Stimulated activated CD4-positive, alpha-beta T cell treated with anti-CD3 and anti-CD28 coated beads, TNF-alpha, amount 100 ng/mL, for 1 hour (primary cell): ENCODE measurements at places on chromosomes 5 and 9.

GRCh38 chr5:172658961-172659501 is 18.0 kb downstream of the NEURL1B start:
- no peak for DNase-seq

DNA sequence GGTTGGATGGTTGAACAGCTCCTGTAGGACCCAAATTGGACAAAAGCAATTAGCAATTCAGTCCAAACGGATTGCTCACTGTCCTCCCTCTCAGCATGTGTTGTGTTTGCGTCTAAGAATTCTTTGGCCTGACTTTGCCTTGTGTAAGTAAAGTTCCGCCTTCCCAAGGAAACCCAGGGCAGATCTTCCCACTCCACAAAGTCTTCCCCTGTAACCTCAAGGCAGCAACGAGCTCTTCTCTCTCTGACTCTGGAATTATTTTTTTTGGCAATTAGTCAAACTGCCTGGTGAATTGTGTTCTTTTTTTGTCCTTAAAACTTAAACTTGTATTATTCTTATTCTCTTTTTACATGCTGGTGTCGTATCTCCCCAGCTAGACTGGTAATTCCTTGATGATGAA is 20.7 kb upstream of the BASP1 start:
- DNase-seq = no peak

- no peak for DNase-seq
Measured at GRCh38 chr9:69578026-69578425, 94.1 kb downstream of the APBA1 start.

GRCh38 chr5:33361781-33362180 is 79.0 kb upstream of the TARS1 start:
- no peak for DNase-seq

GRCh38 chr5:82058710-82059109 is 86.9 kb downstream of the ATG10 start:
- DNase-seq = no peak

DNA sequence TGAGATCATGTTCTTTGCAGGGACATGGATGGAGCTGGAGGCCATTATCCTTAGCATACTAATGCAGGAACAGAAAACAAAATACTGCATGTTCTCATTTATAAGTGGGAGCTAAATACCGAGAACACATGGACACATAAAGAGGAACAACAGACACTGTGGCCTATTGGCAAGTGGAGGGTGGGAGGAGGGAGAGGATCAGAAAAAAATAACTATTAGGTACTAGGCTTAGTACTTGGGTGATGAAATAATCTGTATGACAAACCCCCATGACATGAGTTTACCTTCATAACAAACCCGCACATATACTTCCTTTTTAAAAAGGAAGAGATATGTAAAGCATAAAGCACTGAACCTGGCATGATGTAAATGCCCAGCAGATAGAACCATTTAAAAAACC is 99.0 kb downstream of the MEGF10 start:
- no peak for DNase-seq

DNA sequence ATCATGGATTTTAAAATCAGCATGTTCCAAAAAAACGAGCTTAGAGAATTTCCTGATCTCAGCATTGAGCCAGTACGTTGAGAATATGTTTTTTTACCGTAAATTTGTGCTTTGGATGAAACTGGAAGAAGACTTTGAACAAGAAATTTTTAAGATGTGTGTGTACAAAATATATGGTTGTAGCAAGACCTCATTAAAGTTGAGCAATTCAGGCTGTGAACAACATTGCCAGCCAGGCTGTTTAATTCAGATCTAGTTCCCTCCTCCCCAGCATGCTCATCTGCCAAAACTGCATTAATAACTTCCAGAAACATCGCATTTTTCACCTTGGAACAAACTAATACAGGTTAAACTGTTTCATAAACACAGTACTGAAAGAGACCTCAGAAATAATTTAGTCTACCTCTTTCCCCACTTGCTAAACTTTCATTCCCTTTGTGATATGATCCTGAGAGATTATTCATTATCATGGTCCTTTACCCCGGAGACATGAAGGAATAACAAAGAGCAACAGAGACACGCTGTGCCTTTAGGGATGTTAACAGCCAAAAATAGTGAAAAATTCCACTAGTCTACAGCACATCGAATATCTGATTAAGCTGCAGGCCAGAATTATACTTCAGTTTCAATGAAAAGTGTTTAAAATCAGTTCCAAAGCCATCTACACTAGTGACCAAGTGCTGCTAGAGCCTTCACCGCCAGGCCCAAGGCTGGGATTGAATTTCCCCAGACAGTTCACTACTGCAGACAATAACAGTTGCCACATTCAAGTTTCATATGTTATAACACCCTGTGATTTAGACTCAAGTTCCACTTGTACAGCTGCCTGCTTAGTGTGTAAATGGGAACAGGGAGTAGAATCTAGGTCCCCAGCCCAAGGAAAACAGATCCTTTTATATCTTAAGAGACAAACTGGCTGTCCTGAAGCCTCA is 89.6 kb downstream of the EFNA5 start:
- no peak for DNase-seq

GRCh38 chr9:120894321-120895148 is 17.5 kb upstream of the PHF19 start:
- DNase-seq = no peak

DNA sequence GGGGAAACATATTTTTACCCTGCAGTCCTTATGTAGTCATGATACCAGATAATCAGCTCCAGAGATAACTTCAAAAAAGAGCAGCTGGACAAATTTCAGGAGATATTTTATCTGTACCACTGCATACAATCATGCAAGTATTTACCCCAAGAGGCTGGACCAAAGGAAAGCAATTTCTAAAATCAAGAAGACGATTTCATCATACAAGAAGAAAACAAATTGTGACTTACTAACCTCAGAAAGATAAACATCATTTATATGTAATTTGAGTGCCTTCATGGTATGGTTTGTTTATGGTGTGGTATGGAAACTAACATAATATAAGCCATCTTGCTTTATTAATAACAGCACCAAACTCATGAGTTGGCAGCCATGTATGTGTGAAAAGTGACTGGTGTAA is 603.6 kb downstream of the PSAT1 start:
- DNase-seq = no peak

GRCh38 chr5:95730011-95730700 is 980 bp upstream of the RHOBTB3 start:
- no peak for DNase-seq

DNA sequence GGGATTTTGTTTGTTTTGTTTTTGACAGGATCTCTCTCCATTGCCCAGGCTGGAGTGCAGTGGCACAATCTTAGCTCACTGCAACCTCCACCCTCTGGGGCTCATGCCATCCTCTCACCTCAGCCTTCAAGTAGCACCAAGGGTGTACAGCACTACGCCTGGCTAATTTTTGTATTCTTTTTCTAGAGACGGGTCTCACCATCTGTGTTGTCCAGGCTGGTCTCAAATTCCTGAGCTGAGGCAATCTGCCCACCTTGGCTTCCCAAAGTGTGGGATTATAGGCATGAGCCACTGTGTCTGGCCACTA is 7.3 kb downstream of the GCNT1 start:
- DNase-seq = no peak

GRCh38 chr9:134585746-134586706 is 55.6 kb upstream of the COL5A1 start:
- no peak for DNase-seq

- DNase-seq = no peak
Measured at GRCh38 chr5:104062621-104063377, 500.2 kb upstream of the NUDT12 start.

DNA sequence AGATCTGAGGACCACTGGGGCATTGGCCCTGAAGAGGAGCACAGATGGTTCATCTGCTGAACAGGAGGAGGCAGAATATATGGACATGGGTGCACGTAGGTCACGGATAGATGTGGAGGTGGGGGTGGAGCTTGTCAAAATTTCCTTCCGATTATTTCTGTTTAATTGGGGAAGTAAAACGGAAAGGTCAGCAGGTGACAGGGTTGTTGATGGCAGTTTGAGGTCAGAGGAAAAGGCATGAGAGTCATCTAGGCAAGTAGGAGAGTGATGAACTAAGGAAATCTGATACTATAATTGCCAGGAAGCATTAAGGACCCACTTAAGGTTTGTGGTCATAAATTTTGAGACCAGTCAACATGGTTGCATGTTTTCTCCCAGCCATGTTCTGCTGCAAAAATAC is 8.4 kb upstream of the FAM81B start:
- DNase-seq = no peak
